ENCODE measurements at places on chromosomes 5 and 9.

DNA sequence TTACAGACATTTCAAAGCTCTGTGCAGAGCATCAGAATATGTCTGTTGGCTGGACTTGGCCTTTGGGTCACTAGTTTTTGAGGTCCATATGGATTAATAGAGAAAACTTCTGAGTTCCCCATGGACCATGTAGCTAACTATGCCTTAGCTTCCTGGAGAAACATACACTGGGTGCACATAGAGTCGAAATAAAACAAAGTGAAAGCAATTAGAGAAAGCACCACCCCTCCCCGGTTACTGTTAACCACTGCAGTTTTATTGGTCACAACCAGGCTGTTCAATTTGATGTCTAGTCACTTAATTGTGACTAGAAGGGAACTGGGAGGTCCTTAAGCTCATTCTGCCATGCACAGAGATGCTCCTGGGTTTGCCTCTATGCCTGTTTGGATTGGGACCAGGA lies 4.2 kb downstream of the FAM240B start:
- DNase-seq = no peak

- no peak for DNase-seq
These were observed 24.5 kb downstream of the OSTF1 start for GRCh38 chr9:75112789-75113188.

GRCh38 chr9:116692616-116693015 lies 5.5 kb downstream of the TRIM32 start:
- no peak for DNase-seq

DNA sequence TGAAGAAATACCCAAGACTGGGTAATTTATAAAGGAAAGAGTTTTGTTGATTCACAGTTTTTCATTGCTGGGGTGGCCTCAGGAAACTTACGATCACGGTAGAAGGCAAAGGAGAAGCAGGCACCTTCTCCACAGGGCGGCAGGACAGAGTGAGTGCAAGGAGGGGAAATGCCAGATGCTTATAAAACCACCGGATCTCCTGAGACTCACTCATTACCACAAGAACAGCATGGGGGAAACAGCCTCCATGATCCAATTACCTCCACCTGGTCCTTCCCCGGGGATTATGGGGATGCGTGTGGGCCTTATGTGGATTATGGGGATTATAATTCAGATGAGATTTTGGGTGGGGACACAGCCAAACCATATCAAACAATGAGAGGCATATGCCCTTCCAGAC lies 18.5 kb upstream of the RORB start:
- DNase-seq = no peak

GRCh38 chr5:115806986-115807653 lies 9.3 kb downstream of the CDO1 start:
- DNase-seq = no peak

GRCh38 chr9:133848471-133849109 lies 110.4 kb upstream of the SARDH start:
- no peak for DNase-seq

GRCh38 chr5:139543423-139543991 lies 17.6 kb upstream of the UBE2D2 start:
- DNase-seq = peak; percentile 27

- DNase-seq = peak; percentile 57
These were observed 36.9 kb downstream of the FEM1C start for GRCh38 chr5:115507681-115508080.

DNA sequence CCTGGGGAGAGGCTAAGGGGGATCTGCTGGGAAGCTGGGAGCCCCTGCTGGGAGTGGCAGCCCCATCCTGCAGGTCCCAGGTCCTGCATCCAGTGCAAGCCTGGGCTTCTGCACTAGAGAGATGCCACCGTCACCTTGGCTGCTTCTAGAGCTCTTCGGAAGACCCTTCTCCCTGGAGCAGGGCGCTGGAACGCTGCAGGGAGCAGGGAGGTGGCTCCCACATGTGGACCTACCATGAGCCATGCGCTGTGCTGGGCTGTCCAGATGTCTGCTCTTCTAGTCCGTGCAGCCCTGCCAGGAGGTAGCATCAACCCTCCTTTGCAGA lies 90.9 kb upstream of the PHYKPL start:
- no peak for DNase-seq

- DNase-seq = no peak
These were observed 150.8 kb downstream of the DOCK8 start for GRCh38 chr9:365436-365835.

DNA sequence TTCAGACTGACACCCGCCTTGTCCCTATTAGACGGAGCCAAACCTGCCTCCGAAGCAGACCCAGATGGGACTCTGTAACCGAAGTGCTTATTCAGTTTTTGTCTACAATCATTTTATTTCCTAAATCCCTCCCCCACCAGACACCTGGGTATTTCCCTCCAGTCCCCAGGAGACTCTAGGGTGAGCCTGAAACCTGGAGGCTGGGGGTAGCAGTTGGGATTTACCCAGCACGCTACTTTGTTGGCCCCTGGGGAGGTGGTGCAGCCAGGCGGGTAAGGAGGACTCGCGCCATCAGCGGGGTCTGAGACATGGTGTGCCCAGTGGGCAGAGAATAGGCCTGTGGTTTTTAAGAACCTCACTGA lies 1.3 kb upstream of the LHX2 start:
- no peak for DNase-seq

GRCh38 chr9:100217536-100217935 lies 118.5 kb downstream of the INVS start:
- no peak for DNase-seq

- DNase-seq = no peak
These were observed 100.7 kb downstream of the PHF2 start for GRCh38 chr9:93677048-93677571.

DNA sequence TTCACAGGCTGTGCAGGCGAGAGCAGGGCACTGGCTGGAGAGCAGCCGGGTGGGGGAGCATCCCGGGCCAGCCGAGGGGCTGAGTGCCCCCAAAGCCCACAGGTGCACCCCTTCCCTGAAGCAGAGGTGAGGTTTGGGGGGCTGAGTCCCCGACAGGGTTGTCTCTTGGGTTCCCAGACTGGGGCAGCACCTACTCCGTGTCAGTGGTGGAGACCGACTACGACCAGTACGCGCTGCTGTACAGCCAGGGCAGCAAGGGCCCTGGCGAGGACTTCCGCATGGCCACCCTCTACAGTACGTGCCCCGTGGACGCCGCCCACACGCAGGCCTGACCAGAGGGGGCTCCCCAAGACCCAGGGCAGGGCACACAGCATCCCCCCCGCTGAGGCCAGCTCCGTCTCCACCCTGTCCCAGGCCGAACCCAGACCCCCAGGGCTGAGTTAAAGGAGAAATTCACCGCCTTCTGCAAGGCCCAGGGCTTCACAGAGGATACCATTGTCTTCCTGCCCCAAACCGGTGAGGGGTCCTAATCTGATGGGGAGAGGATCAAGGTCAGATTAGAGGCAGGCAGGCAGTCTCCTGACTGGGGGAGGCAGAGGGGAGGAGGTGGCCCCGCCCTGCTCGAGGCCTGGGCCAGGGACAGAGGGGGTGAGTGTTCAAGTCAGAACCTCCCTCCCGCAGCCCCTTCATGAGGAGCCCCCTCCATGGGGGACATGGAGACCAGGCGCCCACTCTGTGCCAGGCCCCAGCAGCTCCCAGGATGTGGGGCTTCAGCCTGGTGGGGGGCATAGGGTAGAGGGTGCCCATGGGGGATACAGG lies 2.7 kb downstream of the PTGDS start:
- DNase-seq = no peak

DNA sequence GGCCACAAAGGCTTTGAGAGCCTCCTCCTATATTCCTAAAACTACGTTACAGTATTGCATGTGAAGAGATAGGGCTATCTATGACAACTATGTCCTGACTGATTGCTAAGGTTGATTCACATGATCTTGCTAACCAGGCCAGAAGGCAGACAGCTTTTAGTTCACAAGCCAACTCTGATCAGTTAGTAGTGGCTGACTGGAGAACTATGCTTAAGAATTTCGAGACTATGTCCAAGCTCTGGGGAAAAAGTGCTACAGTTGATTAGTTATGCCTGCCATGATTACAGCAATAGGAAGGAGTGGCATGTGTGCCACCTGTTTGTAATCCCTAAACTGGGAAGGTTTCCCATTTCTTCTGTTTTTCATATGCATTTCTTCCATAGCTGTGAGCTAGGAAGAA lies 223.4 kb downstream of the DOCK8 start:
- DNase-seq = peak; percentile 70

DNA sequence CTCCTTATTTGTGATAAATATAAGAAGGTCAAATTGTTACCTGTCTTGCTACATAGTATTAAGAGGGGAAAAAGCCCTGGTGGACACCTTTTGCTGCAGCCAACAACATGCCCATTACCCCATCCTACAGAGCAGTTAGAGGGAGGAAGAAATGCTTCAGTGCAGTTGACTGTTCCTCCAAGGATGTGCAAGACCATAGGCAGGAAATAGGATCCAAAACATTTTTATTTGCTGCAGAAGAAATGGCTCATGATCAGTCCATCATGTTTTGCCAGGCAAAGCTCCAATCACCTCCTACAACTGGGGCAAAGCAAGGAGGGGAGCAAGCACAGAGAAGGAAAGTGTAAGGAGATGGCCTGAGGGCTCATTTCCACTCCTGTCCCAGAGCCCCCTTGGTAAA lies 399.1 kb upstream of the PIK3R1 start:
- no peak for DNase-seq

DNA sequence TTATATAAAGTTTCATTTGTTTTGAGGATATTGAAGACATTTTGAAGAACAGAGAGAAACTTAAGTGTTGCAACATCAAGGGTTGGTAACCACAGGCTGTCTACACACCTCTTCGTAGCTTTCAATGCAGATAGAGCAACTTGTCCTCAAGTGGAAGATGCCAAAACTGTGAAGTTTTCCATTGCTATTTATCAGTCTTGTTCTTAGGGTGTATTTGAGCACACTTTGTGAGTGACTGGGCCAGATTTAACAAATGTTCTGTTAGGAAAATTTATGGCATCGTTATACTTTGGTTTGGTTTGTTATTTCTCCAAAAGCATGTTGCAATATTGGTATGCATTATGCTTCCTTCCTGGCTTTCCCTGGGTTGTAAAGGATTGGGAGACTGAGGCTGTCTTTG lies 31.6 kb downstream of the NNT start:
- no peak for DNase-seq

- peak; percentile 59 for DNase-seq
These were observed 1931.0 kb upstream of the CDH6 start for GRCh38 chr5:29262339-29263123.

DNA sequence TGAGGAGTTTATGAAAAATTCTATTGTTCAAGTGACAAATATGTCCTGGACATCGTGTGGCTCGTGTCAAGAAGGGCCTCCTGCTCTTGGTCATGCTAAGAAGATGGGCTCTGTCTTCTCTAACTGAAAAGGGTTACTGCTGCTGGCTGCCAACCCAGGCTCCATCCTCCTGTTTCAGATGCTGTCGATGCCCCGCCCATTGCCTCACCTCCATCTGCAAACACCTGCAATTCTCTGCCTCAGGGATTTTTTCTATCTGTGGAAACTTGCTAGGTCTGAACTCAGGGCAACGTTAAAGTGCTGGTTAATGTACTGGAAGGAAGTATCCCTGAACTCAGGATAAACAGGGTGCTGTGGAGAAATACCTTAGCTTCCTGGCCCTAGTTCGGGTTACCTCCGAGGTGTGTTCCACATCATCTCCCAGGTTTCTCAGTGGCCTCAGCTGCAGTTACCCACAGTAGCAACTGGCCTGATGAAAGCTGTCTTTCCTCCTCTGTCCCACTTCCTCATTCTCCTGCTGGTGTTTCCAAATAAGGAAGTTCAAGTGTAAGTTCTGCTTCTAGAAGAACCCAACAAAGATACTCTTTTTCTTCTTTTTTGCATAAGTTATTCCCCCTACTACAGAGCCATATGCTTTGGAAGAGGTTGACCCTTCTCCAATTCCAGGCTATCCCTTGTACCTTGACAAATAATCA lies 151.7 kb upstream of the SMIM23 start:
- DNase-seq = no peak

GRCh38 chr5:155727512-155728145 lies 599.3 kb upstream of the SGCD start:
- no peak for DNase-seq

DNA sequence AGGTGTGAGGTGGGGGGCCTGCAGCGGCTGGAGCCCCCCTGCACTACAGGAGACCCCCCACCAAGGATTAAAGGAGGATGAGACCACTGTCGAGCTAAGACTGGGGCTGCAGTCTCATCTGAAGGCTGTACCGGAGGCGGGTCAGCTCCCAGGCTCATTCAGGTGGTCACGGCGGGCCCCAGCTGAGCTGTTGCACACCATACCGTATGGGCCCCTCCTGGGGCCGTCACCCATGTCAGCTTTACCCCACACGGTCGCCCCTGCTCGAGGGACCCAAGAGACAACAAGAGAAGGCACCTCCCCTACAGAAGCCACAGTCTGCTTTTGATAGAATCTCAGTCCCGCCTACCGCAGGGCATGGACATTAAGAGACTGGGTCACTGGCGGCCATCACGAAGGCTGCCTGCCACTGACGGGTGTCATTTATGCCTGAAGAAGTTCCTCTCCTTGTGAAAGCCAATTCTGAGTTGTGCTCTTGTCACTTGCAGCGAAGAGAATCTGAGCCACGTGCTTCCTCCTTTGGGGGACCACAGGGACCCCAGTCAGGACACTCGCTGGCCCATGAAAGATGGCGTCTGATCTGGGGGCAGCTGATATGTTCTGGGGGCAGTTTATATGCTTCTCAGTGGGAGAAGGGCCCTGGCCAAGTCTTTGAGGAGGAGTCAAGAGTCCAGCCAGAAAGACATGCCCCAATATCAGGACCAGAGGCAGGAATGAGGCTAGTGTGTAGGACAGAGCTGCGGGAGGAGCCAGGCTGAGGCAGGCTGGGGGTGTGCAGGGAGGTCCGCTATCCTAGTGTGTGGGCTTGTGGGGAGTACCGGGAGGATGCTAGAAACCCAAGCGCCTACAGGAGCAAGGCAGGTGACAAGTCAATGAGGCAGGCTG lies 102.4 kb downstream of the ZNF354C start:
- DNase-seq = no peak
